ENCODE measurements at places on chromosomes 4 and X. TPM values are rescaled to one million over a fixed set of nuclear protein-coding genes. Genes with fewer than 3 reads are reported as not detected.

DNA sequence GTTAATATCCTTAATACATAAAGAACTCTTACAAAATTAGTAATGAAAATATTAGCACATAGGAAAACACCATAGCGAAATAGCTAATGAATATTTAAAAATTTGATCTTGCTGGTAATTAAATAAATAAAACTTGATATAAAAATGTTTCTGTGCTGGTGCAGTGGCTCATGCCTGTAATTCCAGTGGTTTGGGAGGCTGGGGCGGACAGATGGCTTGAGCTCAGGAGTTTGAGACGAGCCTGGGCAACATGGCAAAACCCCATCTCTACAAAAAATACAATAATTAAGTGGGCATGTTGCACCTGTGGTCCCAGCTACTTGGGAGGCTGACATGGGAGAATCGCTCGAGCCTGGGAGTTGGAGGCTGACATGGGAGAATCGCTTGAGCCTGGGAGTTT lies 7.6 kb downstream of the FAM199X start:
- no peak for DNase-seq
- no peaks in the 10 kb centered on the region for H3K36me3 ChIP-seq
- no peaks in the 10 kb centered on the region for H3K27me3 ChIP-seq
- no peaks in the 10 kb centered on the region for H3K4me1 ChIP-seq
- no peak overlapping the region for H3K27ac ChIP-seq

- no peak for DNase-seq
- no peaks in the 10 kb centered on the region for H3K36me3 ChIP-seq
- H3K27ac ChIP-seq, result no peak overlapping the region
- no peaks in the 10 kb centered on the region for H3K4me1 ChIP-seq
- no peak overlapping the region for H3K4me3 ChIP-seq
Measured at GRCh38 chr4:138307319-138307718, 65.2 kb upstream of the SLC7A11 start.

- H3K36me3 ChIP-seq, result no peaks in the 10 kb centered on the region
- H3K4me1 ChIP-seq, result no peaks in the 10 kb centered on the region
- no peak for DNase-seq
- no peaks in the 10 kb centered on the region for H3K27me3 ChIP-seq
Measured at GRCh38 chr4:14652522-14652921, 349.8 kb upstream of the CPEB2 start.

IL2RG gene
- 12.8 TPM for total RNA-seq

LARP7 gene
- total RNA-seq, result 50.3 TPM

DNA sequence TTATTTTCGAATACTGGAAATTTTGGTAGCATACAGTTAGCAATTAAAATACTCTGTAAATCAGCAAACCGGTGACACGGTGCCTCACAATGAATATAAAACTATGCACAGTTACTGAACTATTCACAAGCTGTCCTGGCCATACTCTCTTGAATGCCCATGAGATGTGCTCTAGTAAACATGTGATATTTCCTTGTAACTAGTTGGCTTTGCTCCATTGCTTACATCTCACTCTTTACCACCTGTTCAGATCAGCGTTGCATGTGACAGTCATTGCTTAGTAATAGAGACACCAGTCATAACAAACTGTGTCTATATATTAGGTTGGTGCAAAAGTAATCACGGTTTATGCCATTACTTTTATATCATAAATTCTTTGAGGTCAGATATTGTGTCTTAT lies 897.9 kb upstream of the FTHL17 start:
- no peaks in the 10 kb centered on the region for H3K36me3 ChIP-seq
- no peak for DNase-seq
- H3K27ac ChIP-seq, result no peak overlapping the region
- no peaks in the 10 kb centered on the region for H3K4me1 ChIP-seq

DNA sequence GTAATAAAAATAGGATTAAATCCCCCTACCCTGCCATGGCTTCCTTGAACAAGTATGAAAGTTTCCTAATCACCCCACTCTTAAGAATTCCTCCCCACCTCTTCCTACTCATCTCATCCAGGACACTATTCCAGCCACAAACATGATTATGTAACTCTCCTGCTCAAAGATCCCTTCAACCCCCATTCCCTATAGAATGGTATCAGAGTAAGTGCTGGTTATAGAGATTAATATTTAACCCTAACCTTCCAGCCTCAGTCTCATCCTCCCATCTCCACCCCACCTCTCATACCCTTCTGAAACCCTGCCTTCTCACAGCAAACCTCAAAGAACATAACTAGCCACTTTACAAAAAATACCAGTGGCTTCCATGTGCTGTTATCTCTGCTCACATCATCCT lies 155.1 kb downstream of the PPP3CA start:
- H3K27ac ChIP-seq, result peak overlapping the region; percentile 76
- H3K27me3 ChIP-seq, result no peaks in the 10 kb centered on the region
- DNase-seq, result no peak
- H3K36me3 ChIP-seq, result peaks cover 3% of the 10 kb centered on the region
- peak overlapping the region; percentile 4 for H3K4me3 ChIP-seq

GRCh38 chr4:174263445-174263736 lies 20.1 kb downstream of the FBXO8 start:
- peaks cover 25% of the 10 kb centered on the region for H3K36me3 ChIP-seq
- no peak overlapping the region for H3K27ac ChIP-seq
- peaks cover 6% of the 10 kb centered on the region for H3K4me1 ChIP-seq

DNA sequence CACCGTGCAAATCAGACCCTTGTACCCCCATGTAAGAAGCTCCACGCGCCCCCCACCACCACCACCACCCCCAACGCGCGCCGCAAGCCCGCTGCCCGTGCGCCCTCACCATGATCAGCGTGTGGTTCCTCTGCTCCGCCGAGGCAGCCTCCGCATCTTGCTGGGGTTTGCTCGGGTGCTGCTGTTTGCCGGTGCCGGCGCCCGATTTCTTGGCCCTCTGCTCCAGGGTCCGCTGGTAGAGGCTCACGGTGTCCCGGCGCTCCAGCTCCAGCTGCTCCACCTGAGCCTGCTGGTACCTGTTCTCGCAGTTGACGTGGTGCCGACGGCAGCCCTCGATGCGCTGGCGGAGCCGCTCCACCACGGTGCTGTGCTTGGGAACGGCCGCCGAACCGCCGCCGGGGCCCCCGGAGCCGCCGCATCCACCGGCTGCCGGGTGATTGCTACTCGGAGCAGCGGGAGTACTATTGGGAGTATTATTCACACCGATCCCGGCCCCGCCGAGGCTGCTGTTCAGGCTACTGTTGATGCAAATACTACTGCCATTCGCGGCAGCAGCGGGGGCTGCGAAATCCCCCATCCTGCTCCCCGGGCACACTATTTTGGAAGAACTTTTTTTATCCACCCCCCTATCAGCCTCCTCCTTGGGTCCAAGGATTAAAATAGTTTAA lies 1.1 kb downstream of the MAML3 start:
- H3K4me1 ChIP-seq, result no peaks in the 10 kb centered on the region
- no peaks in the 10 kb centered on the region for H3K27me3 ChIP-seq
- H3K36me3 ChIP-seq, result no peaks in the 10 kb centered on the region
- H3K27ac ChIP-seq, result peak overlapping the region; percentile 95
- peak; percentile 58 for DNase-seq

DNA sequence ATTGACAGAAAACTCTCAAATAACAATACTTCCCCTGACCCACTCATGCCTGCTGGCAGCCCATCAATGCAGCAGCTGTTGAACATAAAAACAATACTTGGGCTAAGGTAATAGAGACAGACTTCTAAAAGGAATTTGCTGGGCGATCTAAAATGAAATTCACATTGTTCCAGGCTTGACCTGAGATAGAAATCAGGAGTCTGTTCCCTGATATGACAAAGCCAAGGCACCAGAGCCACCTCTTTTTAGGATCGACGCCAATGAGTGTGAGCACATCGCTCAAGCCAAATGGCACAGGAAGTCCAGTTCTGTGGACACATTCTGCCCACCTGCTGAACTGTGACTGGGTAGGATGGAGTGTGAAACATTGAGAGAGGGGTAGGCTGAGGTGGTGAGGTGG lies 4.9 kb downstream of the SEPTIN11 start:
- H3K36me3 ChIP-seq, result no peaks in the 10 kb centered on the region
- no peak overlapping the region for H3K4me3 ChIP-seq
- DNase-seq, result no peak
- no peak overlapping the region for H3K27ac ChIP-seq
- H3K4me1 ChIP-seq, result peaks cover 58% of the 10 kb centered on the region

DNA sequence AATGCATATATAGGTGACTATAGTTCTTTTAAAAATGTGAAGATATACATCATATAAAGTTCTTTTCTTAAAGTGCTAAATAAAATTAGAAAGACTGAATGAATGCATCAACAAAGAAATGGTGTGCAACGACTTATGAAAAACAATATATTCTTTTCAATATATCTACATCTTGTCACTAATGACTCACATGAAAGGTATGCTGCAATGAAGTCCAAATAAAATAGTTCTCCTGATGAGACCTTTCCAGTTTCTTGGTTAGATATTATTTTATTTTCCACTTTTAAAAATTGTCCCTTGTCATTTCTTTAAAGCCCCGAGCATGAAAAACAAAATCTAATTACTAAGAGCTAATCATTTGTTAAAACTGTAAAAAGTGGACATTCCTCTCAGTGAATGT lies 462.1 kb downstream of the PCDH11X start:
- H3K4me1 ChIP-seq, result no peaks in the 10 kb centered on the region
- no peak for DNase-seq
- no peaks in the 10 kb centered on the region for H3K27me3 ChIP-seq
- H3K36me3 ChIP-seq, result no peaks in the 10 kb centered on the region

DNA sequence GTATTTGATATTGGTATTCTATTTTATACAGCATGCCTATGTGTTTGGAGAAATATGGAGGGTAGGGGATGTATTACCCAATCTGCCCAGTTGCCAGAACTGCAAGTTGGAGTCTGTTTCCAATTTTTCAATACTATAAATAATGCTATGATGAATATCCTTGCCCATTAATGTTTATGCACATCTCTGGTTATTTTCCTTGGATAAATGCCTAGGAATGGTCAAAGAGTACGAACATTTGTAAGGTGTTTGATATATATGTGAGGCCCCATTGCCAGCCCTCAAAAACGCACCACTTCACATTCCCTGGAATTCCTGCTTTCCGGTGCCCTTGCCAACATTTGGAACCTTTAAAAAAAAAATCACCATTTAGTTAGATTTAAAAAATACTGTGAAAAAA lies 34.3 kb downstream of the CLDN34 start:
- no peak for DNase-seq
- H3K36me3 ChIP-seq, result no peaks in the 10 kb centered on the region
- no peak overlapping the region for H3K27ac ChIP-seq

PRSS12 gene
- not detected for total RNA-seq

- DNase-seq, result no peak
- no peaks in the 10 kb centered on the region for H3K4me1 ChIP-seq
- no peak overlapping the region for H3K27ac ChIP-seq
Measured at GRCh38 chrX:6095469-6095868, 133.2 kb downstream of the NLGN4X start.

DNA sequence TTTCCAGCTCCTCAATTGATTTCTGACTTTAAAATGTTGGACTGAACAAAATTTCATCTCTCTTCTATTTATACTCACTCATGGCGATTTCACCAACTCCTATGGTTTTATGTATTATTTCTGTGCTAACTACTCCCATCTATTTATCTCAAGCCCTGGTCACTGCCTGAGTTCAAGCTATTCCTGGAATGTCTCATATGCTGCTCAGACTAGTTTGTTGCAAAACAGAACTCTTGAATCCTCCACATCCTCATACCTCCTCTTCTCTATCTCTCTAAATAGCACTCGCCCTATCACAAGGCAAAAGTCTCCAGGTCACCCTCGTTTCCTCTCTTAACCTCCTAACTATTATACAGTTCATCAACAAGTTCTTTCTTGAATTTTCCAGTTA lies 19.0 kb upstream of the DDX60 start:
- no peak overlapping the region for H3K4me3 ChIP-seq
- H3K4me1 ChIP-seq, result no peaks in the 10 kb centered on the region
- H3K27ac ChIP-seq, result no peak overlapping the region
- H3K27me3 ChIP-seq, result no peaks in the 10 kb centered on the region

GRCh38 chr4:108140328-108140727 lies 28.4 kb downstream of the LEF1 start:
- no peak overlapping the region for H3K4me3 ChIP-seq
- H3K27me3 ChIP-seq, result no peaks in the 10 kb centered on the region
- DNase-seq, result no peak

PNMA3 gene
- total RNA-seq, result 1.8 TPM

ZC4H2 gene
- 9.0 TPM for total RNA-seq

- no peaks in the 10 kb centered on the region for H3K27me3 ChIP-seq
- H3K4me3 ChIP-seq, result no peak overlapping the region
- H3K36me3 ChIP-seq, result no peaks in the 10 kb centered on the region
- no peaks in the 10 kb centered on the region for H3K4me1 ChIP-seq
- DNase-seq, result no peak
Measured at GRCh38 chr4:181078196-181078595, 1165.0 kb upstream of the TENM3 start.

FDCSP gene
- not detected for total RNA-seq

GRCh38 chrX:89034679-89035078 lies 287.7 kb downstream of the CPXCR1 start:
- H3K36me3 ChIP-seq, result no peaks in the 10 kb centered on the region
- H3K4me1 ChIP-seq, result no peaks in the 10 kb centered on the region
- no peak overlapping the region for H3K27ac ChIP-seq
- no peak for DNase-seq

NLGN3 gene
- 0.77 TPM for total RNA-seq

- no peaks in the 10 kb centered on the region for H3K4me1 ChIP-seq
- no peak overlapping the region for H3K4me3 ChIP-seq
Measured at GRCh38 chr4:85681221-85681657, 206.3 kb downstream of the ARHGAP24 start.

NRK gene
- total RNA-seq, result 1.9 TPM

DGKK gene
- total RNA-seq, result not detected

CXCL11 gene
- total RNA-seq, result not detected

- DNase-seq, result no peak
- no peak overlapping the region for H3K27ac ChIP-seq
- H3K27me3 ChIP-seq, result no peaks in the 10 kb centered on the region
- H3K4me1 ChIP-seq, result no peaks in the 10 kb centered on the region
- H3K4me3 ChIP-seq, result no peak overlapping the region
- no peaks in the 10 kb centered on the region for H3K36me3 ChIP-seq
Measured at GRCh38 chr4:125827696-125828052, 512.9 kb downstream of the FAT4 start.

DNA sequence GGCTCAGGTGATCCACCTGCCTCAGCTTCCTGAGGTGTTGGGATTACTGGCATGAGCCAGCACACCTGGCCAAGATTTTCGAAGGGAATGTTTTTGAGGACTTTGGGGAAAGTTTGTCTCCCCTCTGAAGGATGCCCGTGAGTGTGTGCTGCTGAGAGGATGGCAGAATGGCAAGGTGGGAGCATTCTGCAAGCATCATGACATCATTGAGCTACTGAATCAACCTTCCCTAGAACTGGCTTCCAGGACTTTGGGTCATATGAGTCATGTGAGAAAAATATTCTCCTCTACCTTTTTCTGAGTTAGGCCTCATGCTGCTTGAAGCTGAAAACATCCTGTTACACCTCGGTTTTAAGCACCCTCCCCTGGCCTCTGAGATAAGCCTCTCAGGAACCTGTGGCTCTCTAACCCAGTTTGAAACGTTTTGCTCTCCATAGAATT lies 31.0 kb downstream of the TMEM131L start:
- DNase-seq, result no peak
- H3K4me1 ChIP-seq, result peaks cover 8% of the 10 kb centered on the region
- H3K4me3 ChIP-seq, result no peak overlapping the region
- H3K36me3 ChIP-seq, result no peaks in the 10 kb centered on the region
- no peak overlapping the region for H3K27ac ChIP-seq
- no peaks in the 10 kb centered on the region for H3K27me3 ChIP-seq

GRCh38 chr4:129490516-129490915 lies 394.6 kb downstream of the C4orf33 start:
- H3K4me3 ChIP-seq, result no peak overlapping the region
- no peaks in the 10 kb centered on the region for H3K36me3 ChIP-seq
- H3K4me1 ChIP-seq, result no peaks in the 10 kb centered on the region
- no peak overlapping the region for H3K27ac ChIP-seq
